GDM1 (cell line): ENCODE measurements at places on chromosomes 16 and 17.

- no peak for DNase-seq
Measured at GRCh38 chr16:58515871-58516767, 802 bp downstream of the SETD6 start.

DNA sequence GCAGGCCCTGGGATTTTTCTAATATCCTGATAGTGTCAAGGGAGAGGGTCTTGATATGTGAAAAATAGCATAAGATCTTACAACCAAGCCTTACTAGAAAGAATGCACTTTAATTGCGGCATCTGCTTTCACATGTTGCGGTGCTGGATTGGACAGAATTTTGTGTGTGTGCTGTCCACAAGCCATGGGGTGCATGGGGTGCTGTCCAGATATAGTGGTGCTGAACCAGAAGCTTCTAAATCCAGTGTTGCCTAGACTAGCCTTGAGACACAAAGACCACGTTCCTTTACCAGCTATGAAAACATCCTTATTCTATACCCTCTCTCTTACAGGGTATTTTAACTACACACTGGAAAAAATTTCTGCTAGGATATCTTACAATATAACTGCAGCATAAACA is 244.0 kb downstream of the TMEM114 start:
- no peak for DNase-seq

GRCh38 chr16:16106466-16106865 is 116.8 kb downstream of the ABCC6 start:
- DNase-seq = no peak

- DNase-seq = no peak
Measured at GRCh38 chr17:46197530-46197929, 4.3 kb upstream of the KANSL1 start.

- no peak for DNase-seq
Measured at GRCh38 chr16:72236866-72237265, 64.9 kb upstream of the PMFBP1 start.

GRCh38 chr17:56119936-56120335 is 33.3 kb upstream of the ANKFN1 start:
- no peak for DNase-seq

GRCh38 chr17:14427900-14428647 is 127.2 kb downstream of the HS3ST3B1 start:
- DNase-seq = peak; percentile 62

GRCh38 chr16:85781695-85782370 is 17.5 kb downstream of the EMC8 start:
- no peak for DNase-seq

- DNase-seq = no peak
Measured at GRCh38 chr16:10655415-10655977, 39.2 kb downstream of the TEKT5 start.

- no peak for DNase-seq
Measured at GRCh38 chr17:39651923-39652586, 13.1 kb upstream of the TCAP start.

DNA sequence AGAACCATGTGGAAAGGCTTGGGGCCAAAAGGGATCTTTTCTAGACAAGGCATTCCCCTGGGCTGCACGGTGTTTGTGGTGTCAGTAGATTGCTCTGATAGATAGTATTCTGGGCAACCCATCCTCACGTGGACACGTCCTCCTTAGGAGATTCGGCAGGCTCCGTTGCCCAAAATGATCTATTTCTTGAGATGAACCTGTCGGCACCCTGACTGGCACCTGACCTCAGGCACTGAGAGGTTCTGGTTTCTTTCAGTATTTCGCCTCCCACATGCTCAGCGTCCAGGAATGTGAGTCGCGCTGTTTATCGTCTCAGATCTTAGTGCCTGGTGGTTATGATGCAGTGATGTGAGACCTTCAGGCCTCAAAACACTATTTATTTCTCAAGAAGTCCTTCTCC is 89.7 kb downstream of the MARCHF10 start:
- DNase-seq = no peak

DNA sequence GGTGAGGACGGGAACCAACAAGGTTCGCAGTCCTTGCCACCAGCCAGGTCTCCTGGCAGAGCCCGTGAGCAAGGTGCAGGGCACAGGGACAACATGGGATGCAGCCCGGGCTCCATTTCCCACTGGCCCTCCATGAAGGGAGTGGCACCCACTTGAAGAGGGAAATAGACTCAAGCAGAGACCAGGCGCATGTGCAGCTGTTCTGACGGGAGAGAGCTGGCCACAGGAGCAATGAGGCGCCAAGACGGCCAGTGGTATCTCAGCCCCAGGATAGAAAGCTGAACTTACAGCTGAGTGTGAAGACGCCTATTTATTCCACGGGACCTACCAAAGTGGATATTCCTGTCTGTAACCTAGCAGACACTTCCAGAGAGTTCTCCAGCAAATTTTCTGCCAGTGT is 8.2 kb upstream of the FOXJ1 start:
- no peak for DNase-seq

GRCh38 chr17:57242148-57242547 is 14.2 kb upstream of the MSI2 start:
- DNase-seq = no peak
